Activated T-helper 2 cell treated with anti-CD3 and anti-CD28 coated beads, Interferon-gamma antibody, Interleukin-2, Interleukin-4, amounts not matched to agents 10 μg/mL and 5 μg/mL and 100 μg/mL, durations not matched to agents 14 hours and 24 hours and 36 hours (primary cell): ENCODE measurements at places on chromosomes 16 and 17. TPM values are rescaled to one million over a fixed set of nuclear protein-coding genes. Genes with fewer than 3 reads are reported as not detected.

The NR1D1 gene
- 6.6 and 6.8 TPM in 2 replicates for total RNA-seq

The KRT27 gene
- total RNA-seq: not detected in 2 replicates

The TMEM94 gene
- 71.1 and 79.3 TPM in 2 replicates for total RNA-seq

The HOXB7 gene
- 0.39 and 0.64 TPM in 2 replicates for total RNA-seq

The TMC5 gene
- total RNA-seq: 0.05 TPM in 1 of 2 replicates, not detected in the other

The TPSG1 gene
- total RNA-seq: not detected in 2 replicates

The DBNDD1 gene
- 0.43 and 0.69 TPM in 2 replicates for total RNA-seq

The TP53TG3 gene
- not detected in 2 replicates for total RNA-seq

The VPS9D1 gene
- 4.6 and 4.8 TPM in 2 replicates for total RNA-seq

The CD300H gene
- total RNA-seq: not detected in 2 replicates

The CD300E gene
- not detected in 2 replicates for total RNA-seq

The SPATA22 gene
- not detected in 2 replicates for total RNA-seq

The NLK gene
- total RNA-seq: 10.7 and 11.3 TPM in 2 replicates

The ACSM3 gene
- 3.9 and 5.5 TPM in 2 replicates for total RNA-seq

The TOM1L2 gene
- 9.4 and 13.4 TPM in 2 replicates for total RNA-seq

The KRT17 gene
- total RNA-seq: not detected in 2 replicates

The SPSB3 gene
- total RNA-seq: 27.1 and 28.3 TPM in 2 replicates

The ATP2A1 gene
- 1.8 and 3.1 TPM in 2 replicates for total RNA-seq

The PRCD gene
- total RNA-seq: not detected in 2 replicates

The C1QTNF1 gene
- not detected in 2 replicates for total RNA-seq

The MYH13 gene
- total RNA-seq: not detected in 2 replicates

The SOCS3 gene
- total RNA-seq: 93.5 and 99.8 TPM in 2 replicates

The COQ9 gene
- total RNA-seq: 47.4 and 48.3 TPM in 2 replicates

The KRTAP4-9 gene
- not detected in 2 replicates for total RNA-seq

The SLC12A3 gene
- total RNA-seq: not detected in 2 replicates

The RTN4RL1 gene
- total RNA-seq: 0.25 and 0.51 TPM in 2 replicates

The GP1BA gene
- not detected in 2 replicates for total RNA-seq

The DLX3 gene
- total RNA-seq: not detected in 2 replicates
